ENCODE measurements at places on chromosomes 5 and 9.
A peak's percentile ranks its signal among the peaks of the same experiment; 100 is the strongest.

DNA sequence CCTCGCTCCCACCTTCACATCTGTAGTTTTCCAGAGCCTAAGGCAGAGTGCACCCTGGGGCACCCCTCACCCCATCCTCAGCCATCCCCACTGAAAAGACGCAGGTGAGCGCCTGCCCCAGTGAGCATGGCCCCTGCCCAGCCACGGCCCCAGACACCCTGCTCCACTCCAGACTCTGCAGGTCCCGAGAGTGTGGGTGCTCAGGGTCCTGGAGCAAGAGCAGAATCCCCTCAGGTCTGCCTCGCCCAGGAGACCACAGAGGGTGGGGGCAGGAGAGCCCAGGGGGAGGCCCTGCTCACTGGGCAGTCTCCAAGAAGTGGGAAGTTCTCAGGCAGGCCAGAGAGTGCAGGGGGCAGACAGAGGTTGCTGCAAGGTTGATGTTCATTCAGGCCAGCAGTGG lies 158.6 kb upstream of the PPP1R26 start:
- no peak for DNase-seq

- DNase-seq = peak; percentile 88
These were observed 227.0 kb upstream of the DAP start for GRCh38 chr5:10987925-10988504.

GRCh38 chr9:115597330-115597895 lies 479.5 kb upstream of the TNC start:
- no peak for DNase-seq

DNA sequence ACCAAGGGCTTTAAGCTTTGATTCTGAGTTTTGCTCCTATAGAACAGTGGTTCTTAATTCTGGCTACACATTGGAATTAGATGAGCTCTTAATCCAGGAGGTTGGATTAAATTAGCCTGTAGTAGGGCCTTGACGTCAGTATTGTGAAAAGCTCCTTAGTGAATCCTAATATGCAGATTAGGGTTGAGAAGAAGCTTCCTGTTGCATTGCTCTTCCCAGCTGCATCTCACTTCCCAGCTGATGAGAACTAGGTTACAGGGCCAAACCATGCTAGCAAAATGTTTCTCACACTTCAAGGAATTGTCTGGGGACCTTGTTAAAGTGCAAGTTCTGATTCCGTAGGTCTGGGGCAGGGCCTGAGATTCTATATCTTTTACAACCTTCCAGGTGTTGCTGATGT lies 300.0 kb downstream of the ZSWIM6 start:
- DNase-seq = no peak

- DNase-seq = no peak
These were observed 27.6 kb downstream of the COL15A1 start for GRCh38 chr9:98971168-98971914.

- peak; percentile 82 for DNase-seq
These were observed 601 bp downstream of the ERGIC1 start for GRCh38 chr5:172834415-172835289.

- DNase-seq = no peak
These were observed 638.8 kb upstream of the WWC1 start for GRCh38 chr5:167652690-167653089.

GRCh38 chr5:179218943-179219330 lies 126.3 kb downstream of the ADAMTS2 start:
- DNase-seq = no peak

DNA sequence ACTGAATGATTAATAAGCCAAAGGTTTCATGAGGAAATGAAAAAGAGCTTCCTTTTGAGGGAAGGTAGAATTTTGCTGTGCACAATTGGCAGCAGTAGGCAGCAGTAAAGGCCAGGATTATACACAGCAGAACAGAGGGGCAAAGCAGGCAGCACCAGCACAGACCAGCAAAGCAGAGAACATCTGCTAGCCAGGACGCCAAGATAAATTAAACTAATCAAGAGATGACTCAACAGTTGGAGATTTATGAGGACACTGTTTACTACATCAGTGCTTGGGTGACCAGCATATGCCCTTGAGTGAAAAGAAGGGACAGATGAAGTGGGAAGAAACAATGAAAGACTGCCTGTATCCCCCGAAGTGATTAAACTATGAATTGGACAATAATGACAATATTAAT lies 871.4 kb upstream of the CDH10 start:
- DNase-seq = no peak

- no peak for DNase-seq
These were observed 1379.9 kb downstream of the EFNA5 start for GRCh38 chr5:106290841-106291240.

DNA sequence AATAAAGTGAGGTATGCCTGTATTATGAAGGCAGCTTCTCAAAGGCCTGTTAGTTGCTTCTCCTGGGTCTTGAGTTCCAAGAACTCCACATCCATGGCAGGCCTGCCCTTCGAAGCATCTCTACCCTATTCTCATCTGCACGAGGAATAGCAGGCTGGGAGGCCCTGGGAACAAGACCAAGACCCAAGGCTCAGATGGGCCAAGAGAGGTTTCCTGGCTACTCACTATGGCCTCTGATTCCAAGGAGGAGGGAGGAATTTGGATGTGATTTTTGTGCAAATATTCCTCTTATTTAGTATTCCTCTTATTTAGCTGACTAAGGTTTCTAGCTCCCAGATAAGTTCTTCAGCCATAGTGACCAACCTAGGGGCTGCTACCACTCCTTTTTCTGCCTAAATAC lies 151.3 kb downstream of the SAXO1 start:
- no peak for DNase-seq

DNA sequence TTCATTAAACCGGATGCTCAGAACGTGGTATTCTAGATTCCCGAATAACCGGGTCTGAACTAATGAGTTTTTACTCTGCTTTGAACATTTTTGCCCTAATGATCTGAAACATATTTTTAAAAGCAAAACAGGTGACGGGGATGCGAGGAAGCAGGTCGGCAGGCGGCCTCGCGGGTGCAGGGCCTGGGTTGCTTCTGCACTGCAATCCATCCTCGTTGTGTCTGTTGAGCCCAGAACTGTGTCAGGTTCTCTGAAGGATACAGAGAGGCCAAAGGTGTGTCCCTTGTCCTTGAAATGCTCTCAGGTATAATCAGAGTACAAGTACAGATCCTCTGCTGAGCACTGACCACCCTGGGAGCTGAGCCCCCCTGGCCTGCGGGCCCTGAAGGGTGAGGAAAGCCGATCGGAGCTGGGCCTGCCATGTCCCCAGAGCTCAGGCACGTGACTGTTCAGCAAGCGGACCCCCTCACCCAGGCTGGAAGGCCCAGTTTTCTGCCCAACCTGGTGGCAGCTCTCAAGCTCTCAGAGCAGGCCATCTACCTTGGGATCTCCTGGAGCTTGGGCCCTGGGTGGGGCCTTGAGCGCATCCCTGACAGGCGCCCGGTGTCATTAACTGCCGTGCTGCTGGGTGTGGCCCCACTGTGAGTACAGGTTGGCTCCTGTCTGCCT lies 151.8 kb downstream of the OLFM1 start:
- no peak for DNase-seq

- peak; percentile 19 for DNase-seq
These were observed 305.4 kb downstream of the TENT4A start for GRCh38 chr5:7018601-7019000.

DNA sequence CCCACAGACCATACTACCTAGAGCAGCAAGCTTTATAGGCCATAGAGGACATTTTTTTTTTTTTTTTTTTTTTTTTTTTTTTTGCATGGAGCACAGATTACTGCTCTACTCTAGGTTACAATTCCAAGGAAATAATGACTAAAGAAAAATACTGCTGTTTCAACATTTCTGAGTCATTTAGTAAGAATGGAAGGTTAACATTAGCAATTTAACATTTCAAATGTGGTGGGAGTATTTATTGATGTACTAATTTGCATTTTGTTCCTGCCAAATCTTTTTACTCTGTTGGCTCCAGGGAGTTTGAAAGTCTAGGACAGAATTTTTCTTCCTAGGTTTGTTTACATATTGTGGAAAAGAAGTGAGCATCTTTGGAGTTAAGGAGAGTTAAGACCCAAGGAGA lies 142.1 kb upstream of the CCDC152 start:
- no peak for DNase-seq

DNA sequence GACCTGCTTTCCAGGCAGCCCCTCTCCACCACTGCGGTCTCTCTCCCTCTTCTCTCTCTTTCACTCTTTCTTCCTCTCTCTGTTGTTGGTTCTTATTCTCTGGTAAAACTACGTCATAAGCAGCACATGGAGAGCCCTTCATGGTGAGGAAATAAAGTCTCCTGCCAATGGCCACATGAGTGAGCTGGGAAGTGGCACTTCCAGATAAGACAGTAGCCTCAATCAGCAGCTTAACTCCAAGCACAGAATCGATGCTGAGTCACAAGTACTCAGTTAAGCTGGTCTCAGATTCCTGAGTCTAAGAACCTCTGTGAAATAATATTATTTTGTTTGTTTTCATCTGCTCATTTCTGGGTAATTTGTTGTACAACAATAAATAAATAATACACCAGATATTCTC lies 500.1 kb downstream of the GABRG2 start:
- no peak for DNase-seq
